ENCODE measurements at places on chromosomes 2 and 18.

DNA sequence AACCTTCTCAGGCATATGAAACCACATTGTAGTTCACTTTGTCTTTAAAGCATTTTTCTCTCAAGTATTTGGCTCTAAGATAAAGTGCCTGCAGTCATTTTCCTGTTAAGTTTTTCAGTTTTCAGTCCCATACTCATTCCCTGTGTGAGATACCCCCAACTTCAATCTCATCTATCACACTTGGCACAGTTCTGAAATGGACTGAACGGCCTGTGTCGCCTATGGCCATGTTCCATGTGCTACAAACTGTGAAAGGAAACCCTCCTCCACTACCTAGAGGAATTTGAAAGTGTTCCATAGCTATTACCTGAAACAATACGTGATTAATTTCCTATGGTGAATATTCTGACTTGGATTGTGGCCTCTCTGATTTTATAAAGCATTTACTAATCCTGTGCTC, 319.1 kb downstream of the CTNNA2 start:
- no peak for DNase-seq

GRCh38 chr18:7755753-7756475, 188.8 kb downstream of the PTPRM start:
- no peak for DNase-seq

GRCh38 chr2:113134717-113135116, 7.3 kb downstream of the IL1RN start:
- no peak for DNase-seq

DNA sequence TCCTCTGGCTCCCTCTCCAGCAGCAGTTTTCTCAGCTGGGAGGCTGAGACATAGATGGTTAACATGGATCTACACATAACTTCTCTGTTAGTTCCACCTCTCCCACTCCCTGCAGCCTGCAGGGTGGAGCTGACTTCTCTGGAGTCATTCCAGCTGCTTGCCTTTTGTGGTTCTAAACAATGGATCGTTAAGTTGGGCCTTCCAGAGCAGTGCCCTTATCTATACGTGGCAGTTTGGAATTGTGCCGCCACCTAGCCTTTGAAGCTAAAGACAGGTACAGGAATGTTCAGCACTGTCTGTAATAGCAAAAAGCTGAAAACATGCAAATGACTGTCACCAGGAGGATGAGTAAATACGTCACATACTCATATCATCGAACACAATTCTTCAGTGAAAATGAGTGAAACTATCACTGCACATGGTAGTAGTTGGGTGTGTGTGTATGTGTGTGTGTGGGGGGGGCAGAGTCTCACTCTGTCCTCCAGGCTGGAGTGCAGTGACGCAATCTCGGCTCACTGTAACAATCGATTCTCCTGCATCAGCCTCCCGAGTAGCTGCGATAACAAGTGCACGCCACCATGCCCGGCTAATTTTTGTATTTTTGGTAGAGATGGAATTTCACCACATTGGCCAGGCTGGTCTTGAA, 50.3 kb downstream of the SH2D6 start:
- no peak for DNase-seq

- no peak for DNase-seq
Observed at GRCh38 chr2:238657132-238658053, 190.5 kb upstream of the TWIST2 start.

- no peak for DNase-seq
Observed at GRCh38 chr2:68127358-68128242, 30.1 kb upstream of the PNO1 start.

DNA sequence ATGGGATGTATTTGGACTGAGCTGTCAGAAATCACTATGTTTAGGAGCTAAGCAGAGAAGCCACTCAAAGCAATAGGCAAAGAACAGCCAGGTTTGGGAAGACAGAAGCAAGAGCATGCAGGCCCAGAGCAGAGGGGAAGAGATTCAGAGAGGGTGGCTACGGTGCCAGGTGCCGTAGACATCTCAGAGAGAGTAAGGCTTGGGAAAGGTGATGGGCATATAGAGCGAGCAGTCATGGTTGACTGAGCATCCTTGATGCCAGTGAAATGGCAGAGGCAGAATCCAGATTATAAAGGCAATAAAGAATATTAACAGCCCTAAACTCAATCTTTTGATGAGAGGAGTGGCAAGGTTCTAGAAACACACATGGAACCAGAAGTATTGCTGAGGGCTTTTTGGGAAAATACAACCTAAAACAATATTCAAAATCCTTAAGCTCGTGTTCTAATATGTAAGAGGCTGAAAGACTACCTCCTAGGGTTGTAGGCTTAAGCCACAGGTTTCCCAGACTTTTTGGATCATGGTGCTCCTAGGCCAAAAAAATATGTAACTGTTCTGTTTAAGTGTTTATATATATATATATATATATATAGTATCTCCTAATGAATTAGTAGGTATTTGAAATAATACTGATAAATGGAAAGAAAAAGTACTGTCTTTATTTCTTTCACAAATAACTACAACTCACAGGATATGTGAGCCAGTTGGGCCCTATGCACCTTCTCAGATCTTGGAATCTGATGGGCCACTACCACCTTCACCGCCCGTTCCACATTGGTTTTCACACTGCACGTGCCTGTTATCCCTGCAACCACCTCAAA, 113.3 kb downstream of the MYCN start:
- DNase-seq: no peak

- DNase-seq: no peak
Observed at GRCh38 chr2:73290049-73290839, 3.1 kb downstream of the EGR4 start.

DNA sequence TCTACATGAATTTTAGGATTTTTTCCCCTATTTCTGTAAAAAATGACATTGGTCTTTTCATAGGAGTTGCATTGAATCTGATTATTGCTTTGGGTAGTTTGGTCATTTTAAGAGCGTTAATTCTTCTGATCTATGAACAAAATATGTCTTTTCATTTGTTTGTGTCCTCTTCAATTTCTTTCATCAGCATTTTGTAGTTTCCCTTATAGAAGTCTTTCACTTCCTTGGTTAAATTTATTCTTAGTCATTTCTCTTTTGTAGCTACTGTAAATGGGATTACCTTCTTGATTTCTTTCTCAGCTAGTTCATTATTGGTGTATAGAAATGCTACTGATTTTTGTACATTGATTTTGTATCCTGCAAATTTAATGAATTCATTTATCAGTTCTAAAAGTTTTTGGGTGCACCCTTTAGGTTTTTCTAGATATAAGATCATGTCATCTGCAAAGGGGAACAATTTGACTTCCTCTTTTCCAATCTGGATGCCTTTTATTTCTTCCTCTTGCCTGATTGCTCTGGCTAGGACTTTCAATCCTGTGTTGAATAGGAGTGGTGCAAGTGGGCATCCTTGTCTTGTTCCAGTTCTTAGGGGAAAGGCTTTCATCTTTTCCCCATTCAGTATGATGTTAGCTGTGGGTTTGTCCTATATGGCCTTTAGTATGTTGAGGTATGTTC, 36.6 kb upstream of the AAK1 start:
- DNase-seq: no peak

GRCh38 chr2:187008111-187008510, 159.1 kb upstream of the ZSWIM2 start:
- no peak for DNase-seq

DNA sequence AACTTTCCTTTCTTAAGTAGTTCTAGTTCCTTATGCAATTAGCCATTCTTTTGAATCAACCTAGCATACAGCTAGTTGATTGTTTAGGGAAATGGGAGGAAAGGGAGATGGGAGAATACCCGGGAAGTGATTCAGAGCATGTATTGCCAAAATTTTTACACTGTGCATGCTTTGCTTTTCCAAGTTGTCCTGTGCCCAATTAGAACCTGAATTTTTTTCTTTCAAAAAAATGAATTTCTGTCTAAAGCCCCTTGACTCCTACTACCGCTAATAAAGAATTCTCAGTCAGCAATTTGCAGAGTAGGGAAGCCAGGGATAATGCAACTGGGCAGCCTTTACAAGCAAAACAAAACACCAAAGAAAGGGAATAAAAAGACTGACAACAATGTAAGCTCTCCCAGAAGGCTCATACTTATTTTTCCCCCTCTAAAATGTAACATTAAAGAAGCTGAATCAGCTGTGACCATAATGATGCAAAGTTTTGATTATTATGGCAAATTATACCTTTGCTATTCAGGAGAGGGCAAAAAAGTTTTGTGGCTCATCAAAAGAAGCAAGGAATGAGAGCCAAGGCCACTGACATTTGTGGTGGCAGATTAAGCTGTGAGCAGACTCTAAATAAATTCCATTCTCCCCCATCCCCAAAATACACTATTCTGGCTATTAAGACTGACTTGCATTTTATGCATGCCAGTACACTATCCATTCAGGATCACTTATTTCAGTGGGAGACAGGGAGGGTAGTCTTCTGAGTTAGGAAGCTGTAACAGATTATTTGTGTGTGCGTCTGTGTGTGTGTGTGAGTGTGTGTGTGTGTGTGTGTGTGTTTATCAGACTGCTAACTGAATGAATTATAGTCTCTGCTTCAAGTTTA, 174.3 kb downstream of the ERBB4 start:
- no peak for DNase-seq
